Activated T-cell treated with anti-CD3 and anti-CD28 coated beads, Interleukin-2, amount 50 U/mL, for 72 hours (primary cell): ENCODE measurements at places on chromosomes 5 and 9. TPM values are rescaled to one million over a fixed set of nuclear protein-coding genes. Genes with fewer than 3 reads are reported as not detected.

DNA sequence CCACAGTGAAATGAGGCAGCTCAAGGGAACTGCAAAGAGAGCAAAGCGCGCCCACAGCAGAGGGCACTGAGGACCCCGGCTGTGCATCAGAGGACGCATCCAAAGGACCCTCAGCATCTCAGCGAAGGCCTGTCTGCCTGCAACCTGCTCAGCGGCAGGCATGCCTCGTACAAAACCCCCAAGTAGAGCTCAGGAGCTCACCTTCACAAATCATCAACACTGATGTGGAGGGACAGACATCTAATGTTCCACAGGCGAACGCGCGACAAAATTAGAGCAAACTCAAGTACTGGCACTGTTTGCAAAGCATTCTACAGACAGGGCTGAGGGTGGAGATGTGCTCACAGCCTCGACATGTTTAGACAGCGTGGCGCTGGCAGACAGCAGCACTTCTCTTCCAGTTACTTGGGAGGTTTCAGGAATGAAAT, 81.0 kb downstream of the DCP2 start:
- DNase-seq: no peak

DNA sequence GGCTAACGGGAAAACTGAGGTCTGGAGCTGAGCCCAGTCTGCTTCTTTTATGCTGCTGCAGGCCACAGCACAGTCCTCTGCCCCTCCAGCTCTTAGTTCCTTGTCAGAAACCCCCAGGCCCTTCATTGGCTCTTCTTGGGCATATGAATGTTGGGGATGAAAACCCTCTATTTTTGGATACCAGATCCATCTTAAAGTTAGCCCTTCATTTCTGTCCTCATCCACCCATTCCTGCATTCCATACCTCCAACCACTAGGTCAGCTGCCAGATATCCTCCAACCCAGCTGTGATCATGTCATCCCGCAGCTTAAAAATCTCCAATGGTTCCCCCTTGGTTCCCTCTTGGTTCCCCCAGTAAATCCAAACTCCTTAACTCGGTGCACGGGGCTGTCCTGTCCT, 1.8 kb upstream of the SLC25A51 start:
- no peak for DNase-seq

DNA sequence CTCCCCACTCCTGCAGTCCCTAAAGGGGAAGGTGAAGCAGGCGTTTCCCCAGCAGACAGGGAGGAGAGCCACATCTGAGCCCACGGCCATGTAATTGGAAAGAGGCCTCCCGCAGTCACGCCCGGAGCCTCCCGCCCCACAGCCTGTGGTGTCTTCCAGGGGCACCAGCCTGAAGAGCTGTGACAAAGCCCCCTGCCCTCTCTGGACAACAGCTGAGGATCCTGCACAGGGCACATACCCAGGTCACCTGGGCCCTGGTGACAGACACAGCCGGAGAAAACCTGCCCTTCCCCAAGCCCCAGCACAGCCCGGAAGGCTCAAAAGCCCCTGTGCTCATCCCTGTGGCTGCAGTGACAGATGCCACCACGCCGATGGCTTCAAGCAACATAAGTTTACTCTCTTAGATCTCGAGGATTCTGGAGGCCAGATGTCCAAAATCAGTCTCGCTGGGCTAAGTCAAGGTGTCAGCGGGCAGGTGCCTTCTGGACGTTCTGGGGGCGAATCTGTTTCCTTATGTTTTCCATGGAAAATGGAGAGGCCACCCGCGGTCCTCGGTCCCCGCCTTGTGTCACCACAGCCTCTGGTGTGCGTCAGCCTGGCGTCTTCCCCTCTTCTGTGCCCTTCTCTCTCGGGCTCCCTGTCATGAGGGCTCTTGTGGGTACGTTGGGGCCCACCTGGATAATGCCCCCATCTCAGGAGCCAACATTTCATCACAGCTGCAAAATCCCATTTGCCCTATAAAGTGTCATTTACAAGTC, 71.5 kb downstream of the PSMB7 start:
- DNase-seq: no peak

- no peak for DNase-seq
Measured at GRCh38 chr5:163619951-163620350, 114.5 kb downstream of the MAT2B start.

Gene C9
- not detected for total RNA-seq

DNA sequence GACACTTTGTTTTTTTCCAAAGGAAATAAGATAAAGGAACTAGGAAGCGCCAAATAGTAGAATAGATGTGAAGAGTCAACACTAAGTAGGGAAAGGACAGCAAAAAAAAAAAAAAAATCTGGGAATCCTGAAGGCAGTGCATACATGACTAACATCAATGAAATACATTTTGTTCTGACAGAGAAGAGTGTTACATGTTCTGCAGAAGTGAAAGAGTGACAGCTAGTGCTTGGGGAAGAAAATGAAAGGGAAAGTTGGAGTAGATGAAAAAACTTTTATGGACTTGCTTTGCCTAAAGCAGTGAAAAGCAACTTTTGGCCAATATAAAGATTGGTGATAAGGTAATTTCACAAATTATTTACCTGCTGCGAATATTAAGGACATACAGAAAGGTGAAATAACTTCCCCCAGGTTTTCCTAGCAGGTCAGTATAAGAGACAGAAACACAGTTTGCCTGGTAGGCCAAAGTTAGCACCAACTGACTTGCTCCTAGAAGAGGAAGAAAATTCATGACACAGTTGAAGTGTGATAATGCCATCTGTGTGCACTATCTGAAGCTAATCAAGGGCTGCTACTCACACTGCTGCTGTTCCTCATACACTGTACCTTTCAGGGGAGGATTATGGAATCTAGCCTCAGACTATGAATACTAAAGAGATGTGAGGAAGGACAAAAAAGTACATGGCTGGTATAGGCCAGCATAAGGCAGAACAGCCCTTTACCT, 38.6 kb downstream of the RANBP6 start:
- no peak for DNase-seq

- no peak for DNase-seq
Measured at GRCh38 chr9:127177231-127177630, 54.8 kb upstream of the ANGPTL2 start.

DNA sequence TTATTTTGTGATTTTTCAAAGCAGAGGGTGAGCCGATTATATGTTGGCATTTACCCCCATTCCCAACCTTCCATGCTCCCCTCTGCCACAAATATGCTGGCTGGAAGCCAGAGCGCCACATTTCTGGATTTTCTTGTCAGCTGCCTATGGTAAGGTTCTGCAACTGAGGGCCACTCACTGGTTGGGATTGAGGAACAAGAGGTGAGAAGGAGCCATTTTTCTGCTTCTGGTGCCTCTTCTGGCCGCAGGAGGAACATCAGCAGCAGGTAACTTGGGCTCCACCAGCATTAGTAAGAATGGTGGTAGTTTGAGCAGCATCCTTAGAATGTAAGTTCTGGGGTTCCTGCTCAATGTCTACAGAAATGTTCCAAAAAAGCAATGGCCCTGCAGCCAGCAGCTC, 159.5 kb upstream of the MAST4 start:
- DNase-seq: no peak

Gene PCDHGB6
- total RNA-seq: 0.09 TPM

GRCh38 chr9:83698976-83699585, 8.7 kb downstream of the UBQLN1 start:
- DNase-seq: no peak

GRCh38 chr5:68290260-68290674, 74.7 kb downstream of the PIK3R1 start:
- no peak for DNase-seq

DNA sequence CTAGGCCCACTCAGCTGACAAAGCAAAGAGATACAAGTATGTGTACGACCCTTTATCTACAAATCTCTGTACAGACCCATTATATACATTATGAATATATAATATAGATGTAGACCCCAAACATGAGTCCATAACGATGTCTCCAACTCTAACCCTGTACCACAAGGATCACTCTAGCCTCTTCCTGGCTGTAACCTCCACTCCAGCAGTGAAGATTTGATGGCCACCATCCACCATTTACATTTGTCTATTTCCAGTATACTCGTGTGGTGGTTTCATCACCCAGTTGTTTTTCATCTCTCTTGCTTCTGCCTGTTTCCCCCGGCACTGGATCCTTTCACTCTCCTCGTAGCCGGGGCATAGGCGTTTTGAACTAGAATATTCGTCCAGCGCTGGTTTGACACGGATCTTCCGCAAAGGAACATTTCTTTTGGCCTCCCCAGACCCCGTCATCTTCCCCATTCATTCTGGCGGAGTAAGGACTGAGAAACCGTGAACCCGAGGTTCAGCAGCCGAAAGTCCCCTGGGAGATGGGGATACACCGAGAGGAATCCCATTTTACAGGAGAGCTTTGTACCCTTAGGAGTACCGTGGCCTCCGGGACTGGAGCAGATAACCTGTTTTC, 828 bp upstream of the TRIO start:
- peak; percentile 2 for DNase-seq

GRCh38 chr9:130893341-130894101, 3.1 kb downstream of the QRFP start:
- DNase-seq: no peak

DNA sequence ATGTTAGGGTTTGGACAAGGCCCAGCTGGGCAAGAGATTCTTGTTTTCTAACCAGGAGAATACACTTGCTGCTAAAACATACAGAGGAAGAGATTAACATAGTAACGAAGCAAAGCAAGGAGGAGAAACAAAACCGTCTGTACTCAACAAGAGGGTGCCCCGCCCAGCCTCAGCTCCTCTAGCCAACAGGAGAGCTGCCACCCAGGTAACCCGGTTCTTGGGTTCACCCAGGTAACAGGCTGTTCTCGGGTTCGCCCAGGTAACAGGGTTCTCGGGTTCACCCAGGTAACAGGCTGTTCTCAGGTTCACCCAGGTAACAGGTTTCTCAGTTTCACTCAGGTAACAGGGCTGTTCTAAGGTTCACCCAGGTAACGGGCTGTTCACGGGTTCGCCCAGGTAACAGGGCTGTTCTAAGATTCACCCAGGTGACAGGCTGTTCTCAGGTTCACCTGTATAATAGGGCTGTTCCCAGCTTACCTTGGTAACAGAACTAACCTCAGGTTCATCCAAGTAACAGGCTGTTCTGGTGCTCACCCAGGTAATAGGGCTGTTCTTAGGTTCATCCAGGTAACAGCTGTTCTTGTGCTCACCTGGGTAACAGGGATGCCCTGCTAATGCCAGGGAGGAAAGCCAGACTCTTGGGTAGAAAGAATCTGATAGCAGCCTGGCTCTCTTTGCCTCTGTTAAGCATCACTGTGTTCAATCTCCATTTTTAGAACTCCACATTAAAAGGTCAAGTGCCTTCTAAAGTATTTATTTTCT, 271.6 kb downstream of the SYK start:
- DNase-seq: no peak

DNA sequence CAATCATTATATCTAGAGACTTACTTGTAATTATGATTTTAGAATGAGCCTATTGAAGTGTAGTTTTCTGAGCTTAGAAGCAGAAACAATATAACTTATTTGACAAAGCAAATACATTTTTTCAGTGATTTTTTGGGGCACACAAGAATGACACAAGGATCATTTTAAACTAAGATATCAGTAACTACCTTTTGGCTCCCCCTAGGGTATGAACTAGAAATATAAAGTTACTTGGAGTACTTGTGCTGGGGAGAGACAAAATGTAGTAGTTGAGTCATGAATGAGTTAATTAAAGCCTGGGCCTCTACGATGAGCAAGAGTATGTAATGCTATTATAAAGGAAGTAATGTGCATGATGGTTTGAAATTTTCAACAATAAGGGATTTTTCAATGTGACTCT, 1244.1 kb upstream of the ACO1 start:
- no peak for DNase-seq

Gene FSTL4
- not detected for total RNA-seq

- no peak for DNase-seq
Measured at GRCh38 chr9:83060556-83060955, 2.4 kb downstream of the RASEF start.

DNA sequence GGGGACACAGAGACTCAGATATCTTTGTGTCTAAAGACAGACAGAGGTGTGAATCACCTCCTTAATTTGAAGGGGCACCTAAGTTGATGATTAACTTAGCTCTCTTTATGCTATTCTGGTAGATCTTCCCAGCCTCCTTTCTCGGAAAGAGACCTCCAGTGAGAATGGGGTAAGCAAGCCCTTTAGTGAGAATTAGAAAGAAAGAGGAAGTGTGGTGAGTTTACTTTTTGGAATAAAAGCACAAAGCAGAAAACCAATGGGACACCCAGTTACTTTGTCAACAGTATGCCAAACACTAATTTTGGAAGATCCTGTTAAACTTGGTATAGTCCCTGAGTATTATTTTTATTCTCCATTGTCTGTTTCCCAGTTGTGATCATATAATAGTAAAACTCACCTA, 302.8 kb upstream of the RASA1 start:
- DNase-seq: no peak

Gene LCN1
- total RNA-seq: not detected

DNA sequence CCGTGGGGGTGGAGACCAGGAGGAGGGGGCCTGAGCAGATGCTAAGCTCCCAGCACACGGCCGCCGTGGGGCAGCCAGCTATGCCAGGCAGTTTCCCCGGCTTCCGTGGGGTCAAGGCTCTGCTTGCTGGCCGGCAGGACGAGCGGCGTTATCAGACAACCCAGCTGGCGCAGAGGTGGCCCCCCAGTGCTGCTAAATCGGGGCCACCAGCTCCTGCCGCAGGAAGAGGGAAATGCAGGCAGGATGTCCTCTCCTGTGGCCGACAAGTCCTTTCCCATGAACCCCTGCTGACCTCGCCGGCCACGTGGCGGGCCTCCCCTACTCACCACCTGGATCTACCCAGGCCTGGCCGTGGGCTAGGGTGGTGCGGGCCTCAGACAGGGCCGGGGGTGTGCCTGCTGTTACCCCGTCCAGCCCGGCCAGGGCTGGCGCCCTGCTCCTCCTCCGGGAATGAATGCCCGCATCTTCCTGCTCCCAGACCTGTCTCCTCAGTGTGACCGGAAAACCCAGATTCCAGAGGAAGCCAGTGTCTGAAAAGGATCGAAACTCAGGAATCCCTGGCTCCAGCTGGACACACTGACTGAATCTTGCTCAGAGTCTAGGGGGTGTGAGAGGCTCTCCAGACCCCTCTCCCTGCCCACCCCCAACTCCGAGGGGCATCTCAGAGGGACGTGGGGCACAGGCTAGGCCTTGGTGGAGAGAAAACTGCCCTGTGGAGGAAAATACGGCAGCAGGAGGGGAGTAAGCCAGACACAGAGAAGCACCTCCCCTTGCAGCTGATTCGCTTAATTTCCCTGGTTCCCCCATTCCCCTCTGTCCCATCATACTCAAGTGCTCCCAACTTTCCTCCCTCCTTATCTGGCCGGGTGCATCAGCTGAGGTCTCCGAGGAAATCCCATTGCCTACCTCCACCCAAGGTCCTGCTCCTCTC, 3.9 kb downstream of the FLT4 start:
- no peak for DNase-seq

DNA sequence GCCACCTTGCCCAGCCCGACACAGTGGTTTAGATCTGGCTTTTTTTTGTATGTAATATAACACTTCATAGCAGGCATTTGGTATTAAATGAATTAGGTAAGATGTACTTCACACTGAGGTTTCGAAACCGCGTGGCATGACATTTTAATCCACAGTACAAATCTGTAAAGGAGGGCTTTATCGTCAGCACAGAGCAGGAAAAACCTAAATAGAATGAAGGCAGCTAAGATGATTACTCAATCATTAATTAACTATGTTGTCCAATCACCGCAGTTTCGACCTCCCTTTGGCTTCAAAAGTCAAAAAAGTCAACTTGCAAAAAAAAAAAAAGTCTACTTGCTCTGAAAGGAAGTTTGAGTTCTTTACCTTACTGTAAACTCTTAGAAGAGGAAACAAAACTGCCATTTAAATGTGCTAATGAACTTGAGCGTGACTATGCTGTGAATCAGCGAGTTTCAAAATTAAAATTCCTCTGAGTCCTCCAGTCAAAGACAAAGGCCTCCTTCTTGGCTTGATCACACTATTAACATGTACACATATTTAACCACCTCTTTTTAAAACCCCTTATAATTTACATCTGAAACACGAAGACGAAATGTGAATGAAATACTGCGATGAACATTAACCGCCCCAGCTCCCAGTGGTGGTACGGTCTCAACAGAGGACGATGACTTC, 698 bp upstream of the SEC24A start:
- peak; percentile 42 for DNase-seq
